ENCODE measurements at places on chromosomes 6 and 20.
A peak's percentile ranks its signal among the peaks of the same experiment; 100 is the strongest.

- peak; percentile 14 for DNase-seq
Observed at GRCh38 chr20:4814696-4815252, 93.1 kb downstream of the PRND start.

DNA sequence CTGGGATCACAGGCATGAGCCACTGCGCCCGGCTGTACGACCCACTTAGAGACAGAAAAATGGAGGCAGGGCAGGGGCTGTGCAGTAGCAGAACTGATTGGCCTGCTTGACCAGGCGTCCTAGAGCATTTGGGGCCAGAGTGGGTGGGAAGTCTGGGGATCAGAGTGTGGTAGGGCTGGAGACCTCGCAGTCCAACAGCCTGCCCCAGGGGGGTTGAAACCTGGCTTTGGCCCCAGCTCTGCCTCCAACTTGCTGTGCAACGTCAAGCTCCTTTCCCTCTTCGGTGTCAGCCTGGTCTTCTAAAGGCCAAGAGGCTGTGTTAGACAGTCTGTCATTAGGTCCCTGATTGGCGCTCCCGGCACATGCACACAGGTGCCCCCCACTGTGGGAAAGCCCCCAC is 15.3 kb upstream of the SPDEF start:
- no peak for DNase-seq

GRCh38 chr6:112016320-112016719 is 37.6 kb upstream of the CCN6 start:
- DNase-seq: no peak

- no peak for DNase-seq
Observed at GRCh38 chr6:67300430-67301040, 1334.5 kb upstream of the ADGRB3 start.

DNA sequence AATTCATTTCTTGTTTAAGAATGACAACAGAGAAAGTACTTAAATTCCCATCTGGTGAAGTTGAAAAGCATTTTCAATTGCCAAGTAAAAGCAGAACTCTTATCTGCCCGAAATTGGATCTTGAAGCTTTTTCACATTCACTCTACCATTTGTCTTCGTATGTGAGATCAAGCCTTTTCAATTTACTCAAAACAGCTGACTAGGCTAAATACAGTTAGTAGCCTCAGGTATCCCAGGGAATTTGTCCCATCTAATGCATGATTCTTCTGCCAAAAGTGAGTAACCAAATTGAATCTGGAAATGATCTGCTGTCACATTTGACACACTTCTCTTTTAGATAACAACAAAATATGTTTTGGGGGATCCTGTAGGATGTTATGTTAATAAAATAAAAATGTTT is 596.8 kb upstream of the HS3ST5 start:
- no peak for DNase-seq

DNA sequence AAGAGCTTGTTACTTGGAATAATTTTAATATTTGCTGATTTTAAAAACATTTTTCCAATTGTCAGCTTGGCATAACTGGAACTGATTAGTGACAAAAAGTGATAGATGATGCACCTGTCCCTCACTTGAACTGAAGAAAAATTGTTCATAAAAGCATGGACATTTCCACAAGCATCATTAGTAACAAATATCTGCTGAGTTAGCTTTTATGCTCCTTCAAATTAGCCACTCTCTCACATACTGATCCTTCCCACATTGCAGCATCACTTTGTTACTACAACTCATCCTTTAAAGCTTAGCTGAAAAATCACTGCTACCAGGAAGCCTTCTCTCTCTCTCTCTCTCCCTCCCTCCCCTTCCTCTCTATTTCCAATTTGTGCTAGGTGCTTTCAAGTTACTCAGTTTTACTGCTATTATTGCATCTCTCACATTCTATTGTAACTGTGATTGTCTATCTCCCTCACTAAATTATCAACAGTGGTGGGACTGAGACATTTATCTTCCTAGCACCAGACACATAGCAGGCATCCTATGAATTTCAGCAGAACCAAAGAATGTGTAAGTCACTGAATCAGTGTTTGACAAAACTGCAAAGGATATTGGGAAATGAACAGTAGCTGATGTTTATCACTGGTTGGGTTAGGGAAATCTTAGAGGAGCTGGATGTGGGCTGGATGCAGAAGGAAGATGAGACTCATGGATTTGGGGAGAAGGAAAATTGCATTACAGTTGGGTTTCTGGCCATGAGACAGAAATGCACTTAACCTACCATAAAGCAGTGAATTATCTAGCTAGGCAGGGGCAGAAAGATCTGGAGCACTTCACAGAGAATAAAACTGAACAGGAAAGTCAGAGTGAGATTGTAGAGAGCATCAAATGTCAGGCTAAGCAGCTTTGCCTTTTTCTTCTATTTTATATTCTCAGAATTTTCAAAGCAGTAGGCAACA is 128.4 kb upstream of the PLN start:
- no peak for DNase-seq

DNA sequence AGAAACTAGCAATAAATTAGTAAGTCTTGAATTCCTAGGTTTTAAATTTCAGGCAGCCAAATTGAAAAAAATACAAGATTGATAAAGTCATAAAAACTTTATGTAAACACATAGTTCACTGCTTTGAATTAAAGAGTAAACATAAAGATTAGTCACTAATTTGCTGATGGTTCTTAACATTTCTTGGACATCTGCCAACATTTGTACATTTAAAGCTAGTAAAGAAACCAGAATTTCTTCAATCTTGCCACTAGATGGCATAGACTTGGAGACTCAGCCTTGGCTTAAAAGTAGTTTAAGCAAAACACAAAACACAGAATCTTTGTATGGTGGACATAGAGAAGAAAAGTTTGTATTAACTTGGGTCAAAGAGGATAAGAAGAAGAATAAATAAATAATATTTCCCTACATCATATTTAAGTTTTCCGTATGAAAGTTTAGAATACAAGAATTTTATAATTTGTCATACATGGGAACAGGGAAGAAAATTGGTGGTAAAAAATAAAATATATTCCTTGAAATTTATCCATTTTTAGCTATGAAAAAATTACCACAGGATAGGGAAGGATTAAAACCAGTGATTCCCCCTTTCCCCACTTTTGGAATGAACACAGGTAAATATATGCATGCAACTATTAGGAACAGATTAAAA is 41.7 kb upstream of the FAM135A start:
- DNase-seq: peak; percentile 55

DNA sequence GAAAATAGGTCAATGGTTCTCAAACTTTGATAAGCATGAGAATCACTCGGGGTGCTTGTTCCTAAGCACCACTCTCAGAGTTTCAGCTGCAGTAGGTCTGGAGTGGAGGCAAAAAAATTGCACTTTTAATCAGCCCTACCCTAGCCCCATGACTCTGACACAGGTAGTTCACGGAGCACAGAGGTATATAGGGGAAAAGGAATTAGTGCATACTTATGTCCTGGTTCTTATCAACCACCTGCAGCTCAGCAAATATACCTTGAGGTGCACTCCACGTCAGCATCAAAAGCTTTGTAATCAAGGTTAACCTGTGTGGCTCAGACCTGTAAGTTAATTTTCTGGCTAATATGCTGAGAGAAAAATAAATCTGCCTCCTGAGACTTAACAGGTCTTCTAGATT is 138.8 kb upstream of the HMGN3 start:
- DNase-seq: no peak

DNA sequence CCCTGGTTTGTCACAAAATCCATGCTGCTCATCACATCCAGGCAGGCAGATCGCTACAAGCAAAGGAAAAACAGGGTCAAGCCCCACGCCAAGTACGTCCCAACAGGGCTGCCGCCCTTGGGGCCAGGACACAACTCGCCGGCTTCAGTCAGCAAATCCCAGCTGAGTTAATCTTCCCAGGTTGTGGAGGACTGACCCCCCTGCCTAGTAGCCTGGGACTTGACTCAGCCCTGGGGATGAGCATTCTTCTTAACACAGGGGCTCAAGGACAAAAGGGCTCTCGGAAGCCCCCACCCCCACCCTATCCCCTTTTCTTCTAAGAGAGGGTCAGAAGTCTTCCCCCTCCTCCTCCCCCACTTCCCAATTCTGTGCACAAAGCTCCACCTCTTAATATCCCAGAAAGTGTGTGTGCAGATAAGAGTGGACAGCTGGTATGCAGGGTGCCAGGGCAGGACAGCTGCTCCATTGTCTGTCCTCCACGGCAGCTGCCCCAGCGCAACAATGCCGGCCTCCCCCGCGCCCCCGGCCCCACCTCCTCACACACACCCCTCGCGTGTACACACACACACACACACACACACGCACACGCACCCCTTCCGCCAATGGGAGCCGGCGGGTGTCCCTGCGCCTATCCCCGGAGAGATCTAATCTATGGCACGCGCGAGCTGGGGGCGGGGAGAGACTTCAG is 4.5 kb downstream of the DLL1 start:
- peak; percentile 71 for DNase-seq
